ENCODE measurements at places on chromosomes 4 and X.

- no peak for DNase-seq
These were observed 31.4 kb upstream of the PITX2 start for GRCh38 chr4:110654254-110654635.

DNA sequence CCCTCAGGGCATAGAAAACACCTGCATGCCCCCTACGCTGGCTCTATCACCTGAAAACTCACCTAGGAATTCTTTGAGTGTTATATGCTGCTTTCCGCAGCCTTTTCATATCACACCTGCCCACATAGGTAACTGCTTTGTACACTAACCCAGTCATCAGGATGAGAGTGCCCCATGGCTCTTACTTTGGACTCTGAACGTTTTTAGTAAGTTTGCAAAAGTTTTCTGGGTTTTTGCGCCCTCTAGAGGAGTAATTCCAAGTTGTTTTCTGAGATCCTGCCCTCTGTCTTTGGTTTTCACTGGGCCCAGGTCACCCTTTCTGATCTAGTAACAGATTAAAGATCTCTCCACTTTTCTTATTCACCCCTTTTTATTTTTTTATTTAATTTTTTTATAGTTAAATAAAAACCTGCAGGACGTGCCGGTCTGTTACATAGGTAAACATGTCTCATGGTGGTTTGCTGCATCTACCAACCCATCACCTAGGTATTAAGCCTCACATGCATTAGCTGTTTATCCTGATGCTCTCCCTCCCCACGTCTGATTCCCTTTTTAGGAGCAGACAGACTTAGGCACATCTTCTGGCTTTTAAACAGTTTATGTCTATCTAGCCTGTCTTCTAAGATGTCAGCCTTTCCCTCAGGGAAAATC is 139.2 kb downstream of the NWD2 start:
- DNase-seq, result no peak

DNA sequence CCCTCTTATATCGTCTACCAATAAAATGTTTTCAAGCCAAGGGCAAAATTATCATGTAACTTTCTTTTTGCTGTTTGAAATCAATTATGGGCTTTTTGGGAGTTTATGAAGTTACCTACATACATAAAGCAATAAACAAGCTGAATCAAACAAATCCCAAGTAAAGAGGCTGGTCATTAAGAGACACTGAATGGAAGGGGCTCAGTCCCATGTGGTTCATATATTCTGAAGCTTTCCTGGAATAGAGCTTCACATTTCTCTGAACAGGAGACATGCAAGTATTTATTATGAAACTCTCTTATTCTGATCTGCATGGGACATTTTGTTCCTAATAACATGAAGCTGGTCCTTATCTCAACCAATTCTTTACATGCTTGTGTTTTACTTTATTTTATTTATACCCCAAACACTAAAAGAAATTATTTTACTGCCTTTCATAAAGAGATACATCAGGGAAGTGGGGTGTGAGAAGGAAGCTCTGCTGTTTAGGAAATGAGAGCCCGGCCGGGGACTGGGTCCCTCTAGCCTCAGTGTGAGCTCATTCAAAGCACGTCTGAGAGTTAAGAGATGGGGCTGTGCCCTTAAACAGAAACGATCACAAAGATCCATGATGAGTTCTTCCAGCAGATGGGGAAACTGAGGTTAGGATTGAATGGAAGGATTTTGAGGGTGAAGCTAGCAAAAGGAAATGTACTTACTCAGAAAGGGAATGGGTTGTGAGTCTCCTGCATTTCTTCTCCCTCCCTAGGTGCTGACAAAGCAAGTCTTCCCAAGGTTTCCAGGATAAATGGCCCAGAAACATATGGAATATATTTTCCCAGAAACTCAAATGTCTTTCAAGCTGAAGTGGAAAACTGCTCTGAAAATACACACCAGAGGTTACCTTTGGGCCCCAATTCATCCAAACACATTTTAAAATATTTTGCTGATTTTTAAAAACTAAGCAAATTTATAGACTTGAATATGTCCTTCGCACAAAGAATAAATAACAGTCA is 93.1 kb upstream of the LNX1 start:
- DNase-seq, result no peak

DNA sequence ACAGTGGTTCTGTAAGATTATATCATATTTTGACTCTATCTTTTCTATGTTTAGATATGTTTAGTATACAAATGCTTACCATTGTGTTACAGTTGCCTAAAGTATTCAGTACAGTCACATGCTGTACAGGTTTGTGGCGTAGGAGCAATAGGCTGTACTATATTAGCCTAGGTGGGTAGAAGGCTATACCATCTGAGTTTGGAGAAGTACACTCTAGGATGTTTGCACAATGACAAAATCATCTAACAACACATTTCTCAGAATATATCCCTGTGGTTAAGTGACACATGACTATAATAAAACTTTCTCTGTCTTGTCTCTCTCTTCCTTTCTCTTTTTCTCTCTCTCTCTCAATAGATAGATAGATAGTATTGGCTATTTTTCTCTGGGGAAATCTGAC is 1053.1 kb downstream of the STIM2 start:
- DNase-seq, result no peak

DNA sequence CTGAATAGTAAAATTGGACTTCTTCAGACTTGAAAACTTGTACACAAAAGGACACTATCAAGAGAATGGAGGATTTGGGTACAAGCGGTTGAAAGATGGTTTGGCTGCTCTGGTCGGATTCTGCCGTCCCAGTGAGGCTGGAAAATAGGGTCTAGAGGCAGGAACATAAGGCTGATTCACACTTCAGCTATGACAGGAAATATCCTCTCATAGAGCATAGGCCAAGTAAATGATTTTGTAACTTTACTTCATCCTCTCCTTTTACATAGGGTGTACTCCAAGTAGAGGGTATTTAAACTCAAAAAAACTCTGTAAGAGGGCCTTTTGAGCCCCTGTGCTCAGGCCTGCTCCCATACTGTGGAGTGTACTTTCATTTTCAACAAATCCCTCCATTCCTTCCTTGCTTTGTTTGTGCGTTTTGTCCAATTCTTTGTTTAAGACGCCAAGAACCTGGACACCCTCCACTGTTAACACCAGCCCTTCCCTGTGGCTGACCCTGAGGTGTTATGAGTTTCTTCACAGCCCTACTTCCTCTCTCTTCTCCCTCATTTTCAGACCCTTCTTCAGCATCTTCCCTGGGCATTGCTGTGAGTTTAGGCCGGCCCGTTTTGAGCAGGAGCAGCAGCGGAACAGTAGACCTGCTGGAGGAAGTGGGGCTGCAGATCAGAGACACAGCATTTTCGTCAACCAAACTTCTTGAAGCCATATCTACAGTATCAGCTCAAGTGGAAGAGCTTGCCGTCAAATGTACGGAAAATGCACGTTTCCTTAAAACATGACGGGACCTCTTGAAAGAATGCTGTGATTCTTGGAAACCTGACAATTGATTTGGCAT is 7.2 kb downstream of the PGAM4 start:
- no peak for DNase-seq

DNA sequence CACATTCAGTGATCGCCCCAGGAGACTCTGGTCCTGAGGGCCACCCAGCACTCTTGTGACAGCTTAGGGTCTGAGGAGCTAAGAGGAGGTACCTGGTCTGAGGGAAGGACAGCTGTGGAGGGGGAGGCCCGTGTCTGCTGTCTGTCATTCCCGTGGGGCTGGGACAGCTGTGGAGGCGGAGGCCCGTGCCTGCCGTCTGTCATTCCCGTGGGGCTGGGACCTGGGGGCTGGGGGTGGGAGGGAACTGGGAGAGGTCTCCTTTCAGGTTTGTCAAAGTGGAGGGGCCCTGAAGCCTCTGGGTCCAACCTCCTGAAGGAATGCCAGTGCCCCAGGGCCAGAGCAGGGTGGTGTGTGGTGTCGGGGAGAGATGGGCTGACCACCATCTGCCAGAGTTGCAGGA is 45.0 kb upstream of the ADRA2C start:
- no peak for DNase-seq

- no peak for DNase-seq
These were observed 93.6 kb downstream of the ATXN3L start for GRCh38 chrX:13226214-13226613.

- DNase-seq, result no peak
These were observed 65.3 kb downstream of the EGF start for GRCh38 chr4:109977854-109978501.

GRCh38 chr4:137668885-137669545 is 136.7 kb upstream of the PCDH18 start:
- DNase-seq, result no peak

DNA sequence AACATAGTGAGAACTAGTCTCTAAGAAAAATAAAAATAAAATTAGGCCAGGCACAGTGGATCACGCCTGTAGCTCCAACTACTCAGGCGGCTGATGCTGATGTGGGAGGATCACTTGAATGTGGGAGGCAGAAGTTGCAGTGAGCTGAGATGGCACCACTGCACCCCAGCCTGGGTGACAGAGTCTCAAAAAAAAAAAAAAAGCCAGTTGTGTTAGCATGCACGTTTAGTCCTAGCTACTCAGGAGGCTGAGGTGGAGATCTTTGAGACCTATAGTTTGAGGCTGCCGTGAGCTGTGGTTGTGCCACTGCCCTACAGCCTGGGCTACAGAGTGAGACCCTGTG is 2.5 kb downstream of the DCK start:
- no peak for DNase-seq

- DNase-seq, result no peak
These were observed 88.3 kb upstream of the UNC5C start for GRCh38 chr4:95637043-95637600.

DNA sequence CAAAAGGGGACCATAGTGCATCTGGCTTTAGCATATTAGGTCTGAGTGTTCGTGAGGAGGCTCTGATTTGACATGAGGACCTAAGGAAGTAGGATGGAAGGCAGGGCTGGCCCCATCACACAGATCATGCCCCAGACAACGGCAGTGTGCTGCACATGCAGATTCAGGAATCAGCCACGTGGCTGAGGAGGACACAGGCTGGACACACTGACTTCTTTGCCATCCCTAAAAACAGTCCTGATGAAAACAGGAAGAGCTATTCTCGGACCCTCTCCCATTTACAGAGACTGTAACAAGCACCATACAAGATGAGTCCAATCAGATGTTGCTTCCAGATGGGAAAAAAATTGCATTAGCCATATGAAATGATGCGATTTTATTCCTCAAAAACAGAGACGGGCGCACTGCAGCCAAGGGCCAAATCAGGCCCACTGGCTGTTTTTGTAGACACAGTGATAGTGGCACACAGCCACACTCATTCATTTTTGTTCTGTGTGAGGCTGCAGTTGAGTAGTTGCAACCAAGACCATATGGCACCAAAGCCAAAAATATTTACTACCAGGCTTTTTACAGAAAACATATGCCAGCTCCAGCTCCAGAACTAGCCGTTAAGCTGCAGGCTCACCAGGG is 41.0 kb downstream of the ACSL1 start:
- DNase-seq, result no peak

DNA sequence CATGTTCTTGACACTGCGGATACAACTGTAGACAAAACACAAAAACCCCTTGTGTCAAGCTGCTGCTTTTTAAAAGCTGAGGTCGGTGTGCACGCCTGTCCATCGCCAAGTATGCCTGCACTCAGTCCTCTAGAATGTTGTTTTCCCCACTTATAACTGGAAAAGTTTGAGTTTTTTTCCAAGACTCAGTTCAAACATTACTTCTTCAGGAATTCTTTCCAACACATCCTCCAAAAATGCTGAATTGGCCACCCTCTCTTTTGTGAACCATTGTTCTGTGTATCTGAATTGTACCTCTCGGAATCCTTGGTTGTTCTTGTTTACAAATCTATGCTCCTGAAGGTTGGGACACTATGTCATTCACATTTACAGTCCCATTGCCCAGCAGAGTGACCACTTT is 94.6 kb downstream of the REELD1 start:
- no peak for DNase-seq

- DNase-seq, result no peak
These were observed 15.1 kb downstream of the PRSS48 start for GRCh38 chr4:151292038-151292437.

DNA sequence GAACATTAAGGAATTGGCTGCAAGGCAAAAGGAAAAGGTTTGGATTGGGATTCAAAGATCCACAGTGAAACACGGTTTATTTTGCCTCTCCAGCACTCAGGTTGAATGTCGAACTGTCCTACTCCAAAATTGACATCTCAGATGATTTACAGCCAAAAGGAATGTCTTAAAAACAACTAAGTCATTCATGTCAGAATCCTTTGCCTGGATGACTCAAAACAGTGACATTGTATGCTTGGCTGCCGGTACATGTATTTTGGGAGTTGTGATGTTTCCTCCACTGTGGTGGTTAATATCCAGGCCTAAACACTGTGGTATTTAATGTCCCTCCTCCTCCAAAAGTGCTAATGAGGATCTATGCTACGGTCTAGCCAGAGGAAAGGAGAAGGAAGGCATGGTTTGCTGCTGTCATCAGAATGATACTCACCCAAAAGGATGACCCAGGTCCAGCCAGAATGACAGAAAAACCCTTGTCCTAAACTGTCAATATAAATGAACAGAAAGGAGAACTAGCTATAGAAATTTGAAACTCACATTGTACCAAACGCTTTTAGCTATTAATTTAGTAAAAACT is 20.9 kb downstream of the PGM2 start:
- no peak for DNase-seq

- no peak for DNase-seq
These were observed 9.0 kb upstream of the BCOR start for GRCh38 chrX:40106676-40107290.

- DNase-seq, result no peak
These were observed 27.4 kb downstream of the SEL1L3 start for GRCh38 chr4:25835384-25835783.

DNA sequence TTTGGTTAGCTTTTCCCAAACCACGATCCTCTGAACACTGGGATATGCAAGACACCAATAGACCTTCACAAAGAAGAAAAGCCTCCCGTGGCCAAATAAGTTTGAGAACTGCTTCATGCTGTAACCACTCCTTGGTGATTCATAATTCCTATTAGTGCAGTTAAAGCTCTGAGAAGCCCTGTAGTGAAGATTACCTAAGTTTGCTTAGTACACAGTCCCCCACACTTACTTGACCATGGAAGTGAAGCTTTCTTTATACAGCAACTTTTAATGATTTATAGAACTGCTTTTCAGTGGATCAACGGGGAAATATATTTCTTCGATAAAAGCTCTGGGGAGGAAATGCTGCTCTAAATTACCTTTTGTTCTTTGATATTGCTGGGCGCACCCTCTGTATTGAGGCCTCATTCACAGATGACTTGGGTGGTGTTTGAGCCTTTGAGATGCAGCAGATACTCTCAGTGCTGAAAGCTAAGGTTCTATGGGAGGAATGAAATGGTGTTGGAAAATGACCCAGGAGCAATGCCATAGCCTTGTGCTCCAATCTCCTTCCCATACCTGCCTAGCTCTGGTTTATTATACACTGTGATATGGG is 67.4 kb downstream of the CBLL2 start:
- no peak for DNase-seq
